ENCODE measurements at places on chromosomes 12 and 14.

DNA sequence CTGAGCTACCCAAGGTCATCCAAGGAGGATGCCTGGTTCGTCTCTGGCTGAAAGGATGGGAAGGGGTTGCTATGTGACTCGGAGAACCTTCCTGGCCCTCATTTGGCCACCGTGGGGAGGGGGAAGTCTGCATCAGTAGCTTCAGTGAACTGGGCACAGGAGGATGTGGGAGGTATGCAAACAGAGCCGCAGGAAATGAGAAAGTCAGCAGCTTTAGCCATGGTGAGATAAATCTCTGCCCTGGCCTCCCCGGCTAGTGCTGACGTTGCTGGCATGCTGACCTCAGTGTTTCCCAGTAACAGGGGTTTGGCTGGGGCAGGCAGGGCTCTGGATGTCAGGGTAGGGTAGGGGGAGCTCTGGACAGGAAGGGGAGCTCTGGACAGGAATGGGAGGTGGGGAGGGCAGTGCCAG is 2.3 kb upstream of the CEBPE start:
- DNase-seq, result no peak

DNA sequence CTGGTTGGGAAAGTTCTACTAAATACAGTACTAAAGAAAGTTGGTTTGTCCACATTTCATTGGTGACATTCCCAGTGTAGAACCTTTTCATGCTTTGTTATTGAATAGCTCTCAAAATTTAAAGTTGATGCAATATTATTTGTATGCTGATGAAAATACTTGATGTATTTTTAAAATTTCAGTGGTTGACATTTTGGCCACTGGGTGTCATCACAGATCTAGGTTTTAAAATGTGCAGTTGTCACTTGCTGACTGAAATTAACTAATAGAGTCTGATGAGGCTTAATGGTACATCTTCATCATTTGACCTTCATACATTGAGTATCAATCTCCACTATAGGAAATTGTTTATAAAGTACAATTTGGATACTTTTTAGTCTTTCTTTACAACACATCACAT is 37.1 kb downstream of the CMAS start:
- no peak for DNase-seq

DNA sequence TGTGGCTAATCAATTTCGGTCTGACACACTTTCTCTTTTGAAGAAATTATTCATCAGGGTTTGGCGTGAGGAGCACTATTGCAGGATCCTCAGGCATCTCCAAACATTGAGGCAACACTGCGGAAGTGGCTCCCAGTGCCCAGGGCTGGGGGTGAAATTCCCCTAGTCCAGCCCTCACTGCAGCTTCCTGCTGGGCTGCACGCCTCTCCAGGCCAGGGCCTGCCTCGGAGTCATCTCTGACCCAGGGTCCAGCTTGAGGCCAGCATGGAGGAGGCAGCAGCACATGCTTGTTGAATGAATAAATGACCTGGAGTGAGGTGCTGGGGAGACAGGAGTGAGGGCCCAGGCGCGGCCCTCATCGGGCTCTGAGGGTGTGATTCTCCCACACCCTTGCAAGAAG is 36.0 kb upstream of the TDRD9 start:
- DNase-seq, result no peak

DNA sequence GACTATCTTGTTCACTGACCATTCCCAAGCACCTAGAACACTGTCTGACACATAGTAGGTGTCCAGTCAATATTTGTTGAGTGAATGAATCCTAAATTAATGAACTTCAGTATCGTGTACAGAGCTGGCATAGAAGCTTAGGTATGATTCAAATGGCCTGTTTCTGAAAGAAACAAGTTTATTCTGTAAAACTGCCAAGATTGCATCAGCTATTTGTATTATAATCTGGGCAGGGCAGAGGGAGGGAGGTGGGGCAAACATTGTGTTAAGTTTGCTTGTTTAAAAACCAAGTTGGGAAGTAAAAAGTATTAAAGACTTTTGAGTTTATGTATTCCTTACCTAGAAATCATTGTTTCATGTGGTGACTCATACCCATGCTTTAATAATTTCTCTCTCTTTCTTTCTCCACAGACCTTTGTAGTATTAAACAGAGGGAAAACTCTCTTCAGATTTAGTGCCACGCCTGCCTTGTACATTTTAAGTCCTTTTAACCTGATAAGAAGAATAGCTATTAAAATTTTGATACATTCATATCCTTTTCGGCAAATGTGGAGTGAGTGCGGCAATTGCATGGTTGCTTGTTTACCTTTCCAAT is 92.8 kb downstream of the SCN8A start:
- no peak for DNase-seq

GRCh38 chr12:848173-848865 is 95.9 kb downstream of the WNK1 start:
- no peak for DNase-seq

GRCh38 chr12:132462788-132463187 is 27.2 kb upstream of the FBRSL1 start:
- no peak for DNase-seq

GRCh38 chr12:53133722-53134121 is 30.4 kb downstream of the SOAT2 start:
- DNase-seq, result no peak
